HFFc6 (cell line): ENCODE measurements at places on chromosomes 2 and 18. TPM values are rescaled to one million over a fixed set of nuclear protein-coding genes. Genes with fewer than 3 reads are reported as not detected.

- no peaks in the 10 kb centered on the region for H3K4me1 ChIP-seq
- no peak for DNase-seq
- peaks cover 7% of the 10 kb centered on the region; the same call in 1 of the 2 replicates for H3K27me3 ChIP-seq
- no peak overlapping the region for H3K27ac ChIP-seq
- H3K4me3 ChIP-seq = no peak overlapping the region
- H3K36me3 ChIP-seq = no peaks in the 10 kb centered on the region; the same call in 1 of the 2 replicates
Measured at GRCh38 chr18:44638811-44639210, 41.9 kb upstream of the SETBP1 start.

DNA sequence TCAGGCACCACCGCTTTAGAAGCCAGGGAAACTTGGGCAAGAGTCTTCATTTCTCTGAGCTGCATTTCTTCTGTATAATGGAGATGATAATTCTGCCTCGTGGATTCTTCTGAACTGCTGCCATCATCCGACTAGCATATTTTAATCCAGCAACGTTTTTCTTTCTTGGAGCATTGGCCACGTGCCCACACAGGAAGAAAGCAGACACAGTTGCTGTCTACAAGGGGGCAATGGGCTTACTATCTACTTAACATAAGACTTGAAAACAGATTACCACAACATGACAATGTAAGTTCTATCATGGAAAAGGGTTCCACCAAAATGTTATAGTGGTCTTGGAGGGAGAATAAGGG, 176.5 kb downstream of the FAM210A start:
- H3K27me3 ChIP-seq = peaks cover 11% of the 10 kb centered on the region
- no peak overlapping the region for H3K27ac ChIP-seq
- no peak for DNase-seq
- no peaks in the 10 kb centered on the region for H3K4me1 ChIP-seq

- H3K27ac ChIP-seq = no peak overlapping the region
- DNase-seq = peak; percentile 42
- no peak overlapping the region for H3K4me3 ChIP-seq
- no peaks in the 10 kb centered on the region for H3K36me3 ChIP-seq
- peaks cover 10% of the 10 kb centered on the region for H3K27me3 ChIP-seq
Measured at GRCh38 chr2:95314964-95315611, 17.9 kb downstream of the KCNIP3 start.

GRCh38 chr2:138121666-138122661, 157.7 kb downstream of the HNMT start:
- DNase-seq = no peak
- no peaks in the 10 kb centered on the region for H3K36me3 ChIP-seq
- H3K27me3 ChIP-seq = peaks cover 5% of the 10 kb centered on the region; the same call in 1 of the 2 replicates
- no peak overlapping the region for H3K4me3 ChIP-seq
- no peaks in the 10 kb centered on the region for H3K4me1 ChIP-seq

DNA sequence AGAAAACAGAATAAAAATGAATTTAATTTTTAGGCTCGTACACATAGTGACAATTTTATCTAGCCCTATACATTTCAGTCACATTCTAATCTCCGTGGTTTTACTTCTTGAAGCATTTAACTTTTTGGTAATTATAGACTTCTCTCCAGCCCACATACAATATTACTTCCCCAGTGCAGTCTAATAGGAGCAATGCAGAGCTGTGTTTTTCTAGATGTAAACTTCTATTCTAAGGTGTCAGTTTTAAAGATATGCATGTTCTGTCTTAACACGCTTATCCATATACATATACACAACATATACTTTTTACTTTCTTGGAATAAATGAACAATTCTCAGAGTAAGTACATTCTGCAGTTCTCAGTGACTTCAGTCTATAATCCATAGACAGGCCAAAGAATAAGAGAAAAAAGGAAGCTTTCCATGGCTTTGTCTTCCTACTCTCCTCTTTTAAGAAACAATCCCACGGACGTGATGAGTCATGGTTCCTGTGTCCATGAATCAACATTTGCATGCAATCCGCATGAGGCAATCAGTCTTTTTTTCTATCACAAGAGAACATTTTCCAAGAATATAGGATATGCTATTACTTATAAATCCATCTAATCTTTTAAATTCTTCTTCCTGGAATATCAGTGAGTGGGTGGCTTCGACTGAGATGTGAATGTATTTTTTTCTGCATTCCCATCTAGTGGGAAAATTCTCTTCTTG, 42.8 kb downstream of the CCDC102B start:
- peak overlapping the region; percentile 80 for H3K27ac ChIP-seq
- H3K4me3 ChIP-seq = peak overlapping the region; percentile 55
- H3K4me1 ChIP-seq = peaks cover 52% of the 10 kb centered on the region
- no peaks in the 10 kb centered on the region for H3K27me3 ChIP-seq
- H3K36me3 ChIP-seq = no peaks in the 10 kb centered on the region

DNA sequence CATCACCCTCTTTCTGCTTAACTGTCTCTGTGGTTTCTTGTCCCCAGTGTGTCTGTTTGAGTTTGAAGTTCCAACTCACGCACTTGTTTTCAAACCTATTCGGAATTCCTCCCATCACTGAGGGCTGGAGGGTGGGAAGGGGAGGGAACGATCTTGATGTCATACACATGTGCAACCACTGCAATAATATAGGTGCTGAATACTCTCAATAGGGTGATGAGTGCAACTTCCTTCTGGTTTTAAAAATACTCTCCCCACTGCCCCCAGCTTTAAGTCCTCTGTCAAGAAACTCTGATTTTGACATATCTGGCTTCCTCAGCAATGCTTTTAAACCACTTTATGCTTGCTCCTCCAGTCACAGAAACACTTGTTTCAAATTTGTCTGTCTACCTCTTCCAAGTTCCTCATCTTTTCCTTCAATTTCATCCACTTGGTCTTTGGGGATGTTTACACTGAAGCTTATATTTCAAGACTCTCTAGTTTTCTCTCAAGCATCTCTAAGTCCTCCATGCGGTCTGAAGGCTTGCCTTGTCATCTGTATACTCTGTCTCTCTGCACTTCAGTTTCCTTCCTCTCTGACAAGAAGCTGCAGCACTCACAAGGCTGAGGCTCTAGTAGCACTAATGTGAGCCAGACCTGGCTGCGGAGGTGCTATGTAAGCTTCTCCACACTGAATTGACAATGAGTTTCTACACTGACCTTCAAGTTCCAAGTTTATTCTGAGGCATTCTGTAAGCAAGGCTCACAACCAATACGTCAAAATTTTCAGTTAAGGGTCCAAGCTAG, 422.3 kb downstream of the ZEB2 start:
- DNase-seq = no peak
- peaks cover 15% of the 10 kb centered on the region for H3K36me3 ChIP-seq
- peaks cover 51% of the 10 kb centered on the region for H3K4me1 ChIP-seq
- no peak overlapping the region; the same call in 1 of the 2 replicates for H3K27ac ChIP-seq
- H3K4me3 ChIP-seq = no peak overlapping the region

GRCh38 chr2:157725846-157726245, 97.2 kb upstream of the ACVR1C start:
- peaks cover 29% of the 10 kb centered on the region for H3K4me1 ChIP-seq
- no peak for DNase-seq

DNA sequence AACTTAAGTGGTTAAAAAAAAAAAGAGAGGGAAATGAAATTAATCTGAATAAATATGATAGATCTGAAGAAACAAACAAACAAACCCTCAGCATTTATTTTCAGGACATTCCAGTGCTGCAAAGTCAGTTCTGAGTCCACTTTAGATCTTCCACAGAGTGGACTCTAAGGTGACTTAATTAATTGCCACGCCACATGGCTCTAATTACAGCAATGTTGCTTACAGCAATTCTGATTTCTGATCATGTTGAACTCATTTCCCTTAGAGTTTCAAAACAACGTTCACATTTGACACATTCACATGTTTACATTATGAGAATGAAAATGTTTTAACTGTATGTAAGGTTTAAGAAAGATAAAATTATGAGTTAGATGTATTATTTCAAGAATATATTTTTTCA, 38.6 kb upstream of the RASGRP3 start:
- peaks cover 17% of the 10 kb centered on the region; the same call in 1 of the 2 replicates for H3K36me3 ChIP-seq
- no peaks in the 10 kb centered on the region; the same call in 1 of the 2 replicates for H3K27me3 ChIP-seq
- peak overlapping the region; percentile 78 for H3K4me3 ChIP-seq
- DNase-seq = no peak

DNA sequence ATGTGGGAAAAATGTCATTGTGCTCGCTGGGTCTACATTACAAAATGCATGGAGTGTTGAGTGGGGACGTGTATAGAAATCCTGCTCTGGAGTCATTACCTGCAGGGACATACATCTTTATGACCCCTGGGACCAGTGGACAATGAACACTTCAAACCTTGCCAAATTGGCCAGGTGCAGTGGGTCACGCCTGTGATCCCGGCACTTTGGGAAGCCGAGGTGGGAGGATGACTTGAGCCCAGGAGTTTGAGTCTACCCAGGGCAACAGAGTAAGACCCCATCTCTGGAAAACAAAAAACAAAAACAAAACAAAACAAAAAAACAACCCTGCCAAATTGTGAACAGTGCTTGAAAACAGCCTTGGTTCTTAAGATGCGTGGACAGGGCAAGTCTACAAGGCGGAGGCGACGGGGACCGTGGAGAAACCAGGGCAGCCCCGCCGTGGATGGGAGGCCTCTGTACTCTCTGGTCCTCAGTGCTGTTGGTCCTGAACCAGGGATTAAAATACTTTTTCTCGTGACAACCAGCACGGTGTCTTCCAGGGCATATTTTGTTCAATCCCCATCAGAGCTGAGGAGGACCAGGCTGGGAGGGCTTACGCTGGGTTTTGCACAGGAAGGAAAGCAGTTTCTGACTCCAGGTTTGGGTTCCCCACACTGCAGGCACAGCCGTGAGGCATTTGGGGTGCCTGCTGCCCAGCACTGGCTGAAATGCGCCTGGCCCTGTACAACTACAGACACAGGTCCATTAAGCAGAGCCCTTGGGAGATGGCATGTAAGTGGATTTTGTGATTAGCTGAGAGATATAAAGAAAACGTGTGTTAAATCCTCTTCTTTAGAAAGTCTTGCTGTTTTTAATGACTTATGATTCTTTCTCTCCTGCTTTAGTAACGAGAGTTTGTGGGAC, 13.7 kb downstream of the COLEC11 start:
- H3K36me3 ChIP-seq = no peaks in the 10 kb centered on the region
- DNase-seq = no peak
- H3K27me3 ChIP-seq = peaks cover 25% of the 10 kb centered on the region
- H3K4me1 ChIP-seq = no peaks in the 10 kb centered on the region
- no peak overlapping the region for H3K4me3 ChIP-seq

GRCh38 chr2:234415706-234416105, 81.2 kb downstream of the ARL4C start:
- H3K27me3 ChIP-seq = no peaks in the 10 kb centered on the region; the same call in none of the 2 replicates

FAM228A gene
- not detected in 3 replicates for total RNA-seq

NAT8 gene
- total RNA-seq = not detected in 3 replicates

CABLES1 gene
- total RNA-seq = 5.0 to 9.4 TPM (median 6.2 TPM) in 3 replicates

DSEL gene
- total RNA-seq = 75.8 to 84.7 TPM (median 77.6 TPM) in 3 replicates

PROM2 gene
- total RNA-seq = 0.15 to 0.44 TPM in 2 of 3 replicates, not detected in the other

ANKRD23 gene
- total RNA-seq = 0.76 and 1.7 TPM in 2 replicates

HNMT gene
- total RNA-seq = 0.37 to 1.7 TPM (median 1.2 TPM) in 3 replicates
